ENCODE measurements at places on chromosomes 3 and 15. TPM values are rescaled to one million over a fixed set of nuclear protein-coding genes. Genes with fewer than 3 reads are reported as not detected.
A peak's percentile ranks its signal among the peaks of the same experiment; 100 is the strongest.

MESD gene
- 14.2 TPM for total RNA-seq

SAMD7 gene
- total RNA-seq, result not detected

DNA sequence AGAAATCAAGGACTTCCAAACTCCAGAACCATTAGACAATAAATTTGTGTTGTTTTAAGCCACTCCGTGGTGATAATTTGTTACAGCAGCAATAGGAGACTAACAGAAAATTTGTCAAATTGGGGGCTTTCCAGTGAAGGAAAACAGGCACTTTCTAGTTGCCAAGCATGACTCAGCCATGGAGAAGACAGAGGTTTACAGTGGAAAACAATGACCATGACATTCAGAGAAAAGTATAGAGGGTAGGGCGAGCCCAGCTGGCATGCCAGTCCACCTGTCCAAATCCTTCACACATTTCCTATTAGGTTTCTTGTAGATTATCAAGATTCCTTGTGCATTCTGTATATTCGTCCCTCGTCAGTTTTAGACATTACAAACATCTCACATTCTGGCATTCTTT is 24.9 kb downstream of the SLCO2A1 start:
- DNase-seq, result no peak

- no peak for DNase-seq
These were observed 458.1 kb downstream of the DIPK2A start for GRCh38 chr3:144429719-144430121.

DNA sequence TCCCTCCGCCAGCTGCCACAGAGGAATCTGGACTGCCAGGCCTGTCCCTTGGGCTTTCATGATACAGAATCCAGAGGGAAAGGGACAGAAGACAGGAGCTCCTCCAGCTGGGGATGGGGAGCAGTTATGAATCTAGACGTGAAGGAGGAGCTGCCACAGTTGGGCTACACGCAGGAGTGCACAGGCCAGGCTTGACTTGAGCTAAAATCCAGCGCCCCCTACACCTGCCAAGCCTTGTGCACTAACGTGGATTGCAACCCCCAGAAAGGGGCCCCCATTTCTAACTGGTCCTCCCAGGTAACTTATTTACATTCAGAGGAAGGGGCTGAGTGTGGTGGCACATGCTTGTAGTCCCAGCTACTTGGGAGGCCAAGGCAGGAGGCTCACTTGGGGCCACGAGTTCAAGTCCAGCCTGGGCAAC is 14.3 kb downstream of the KLHL6 start:
- no peak for DNase-seq

DNA sequence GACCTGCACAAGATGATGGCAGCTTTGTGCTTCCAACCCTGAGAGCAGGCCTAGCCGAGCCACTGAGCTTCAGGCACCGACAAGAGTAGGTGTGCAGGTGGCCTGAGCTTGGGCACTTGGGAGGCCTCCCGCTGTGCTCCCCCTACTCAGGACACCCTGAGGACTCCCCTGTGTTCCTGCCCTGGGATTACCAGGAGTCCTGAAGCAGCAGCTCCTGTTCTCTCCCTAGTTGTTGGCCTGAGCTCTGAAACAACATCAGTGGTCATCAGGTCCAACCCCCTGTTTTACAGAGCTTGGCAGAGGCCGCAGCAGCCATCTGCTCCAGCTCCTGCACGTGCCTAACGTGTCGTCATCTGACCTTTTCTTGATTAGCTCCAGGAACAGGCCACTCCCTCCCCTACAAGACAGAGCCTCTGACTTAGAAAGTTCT is 8.0 kb upstream of the MESP2 start:
- no peak for DNase-seq

DNA sequence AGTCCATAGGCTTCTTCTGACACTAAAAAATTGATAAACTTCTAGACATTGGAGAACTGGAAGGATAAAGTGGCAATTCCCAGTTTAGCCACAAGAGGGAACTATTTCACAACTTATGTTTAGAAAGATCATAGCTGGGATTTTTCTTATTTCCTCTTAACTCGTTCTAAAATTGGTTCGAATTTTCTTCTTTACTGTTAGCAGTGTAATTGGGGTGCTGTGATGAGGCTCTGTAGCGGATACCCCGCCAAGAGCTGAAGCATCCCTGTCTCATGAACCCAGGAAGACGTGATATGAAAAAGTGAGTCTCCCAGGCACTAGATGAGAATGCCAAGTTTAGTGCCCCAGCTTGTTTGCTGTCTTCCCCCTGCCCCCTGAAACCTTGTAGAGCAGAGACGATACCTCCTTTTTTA is 85.1 kb downstream of the PDCD6IP start:
- DNase-seq, result peak; percentile 14

DNA sequence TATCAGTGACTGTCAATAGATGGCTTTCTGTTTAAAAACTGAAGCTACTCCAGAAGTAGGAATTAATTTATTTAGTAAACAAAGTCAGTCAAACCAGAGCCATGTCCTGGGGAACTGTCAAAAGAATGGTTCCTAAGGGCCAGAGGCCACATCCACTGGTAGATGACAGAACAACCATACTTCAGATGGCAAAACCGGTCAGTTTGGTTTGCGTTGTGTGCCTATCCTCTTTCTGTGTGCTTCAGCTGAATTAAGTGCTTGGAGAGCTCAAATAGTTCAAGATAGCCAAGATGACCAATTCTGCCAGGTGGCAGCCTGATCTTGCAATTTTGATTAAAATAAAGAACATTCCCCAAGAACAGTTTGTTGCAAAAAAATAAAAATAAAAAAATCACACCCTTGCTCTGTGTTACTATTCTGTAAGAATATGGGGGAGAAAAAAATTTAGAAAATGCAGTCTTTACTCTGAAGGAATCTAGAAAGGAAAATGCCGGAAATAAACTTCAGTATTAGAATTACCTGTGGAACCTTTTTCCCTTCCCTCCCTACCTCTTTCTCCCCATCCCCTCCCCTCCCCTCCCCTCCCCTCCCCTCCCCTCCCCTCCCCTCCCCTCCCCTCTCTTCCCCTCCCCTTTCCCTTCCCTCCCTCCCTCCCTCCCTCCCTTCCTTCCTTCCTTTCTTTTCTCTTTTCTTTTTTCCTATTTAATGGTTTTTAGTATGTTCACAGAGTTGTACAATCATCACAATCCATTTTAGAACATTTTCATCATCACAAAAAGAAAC is 2.5 kb downstream of the MAP3K13 start:
- no peak for DNase-seq

DNA sequence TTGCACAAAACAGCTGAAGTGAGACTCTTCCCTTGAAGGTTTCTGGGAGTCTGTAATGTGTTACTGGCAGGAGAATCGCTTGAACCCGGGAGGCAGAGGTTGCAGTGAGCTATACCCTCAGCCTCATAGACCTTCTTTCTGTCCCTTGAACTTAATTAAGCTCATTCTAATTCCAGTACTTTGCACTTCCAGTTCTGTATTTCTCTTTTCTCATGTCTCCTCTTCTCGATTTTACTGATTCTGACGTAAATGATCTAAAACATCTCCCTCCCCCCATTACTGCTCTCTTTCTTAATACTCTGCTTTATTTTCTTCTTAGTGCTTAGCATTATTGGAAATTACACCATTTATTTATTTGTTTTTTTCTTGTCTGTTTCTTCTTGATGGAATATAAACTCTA is 165.4 kb upstream of the P2RY1 start:
- no peak for DNase-seq

DNA sequence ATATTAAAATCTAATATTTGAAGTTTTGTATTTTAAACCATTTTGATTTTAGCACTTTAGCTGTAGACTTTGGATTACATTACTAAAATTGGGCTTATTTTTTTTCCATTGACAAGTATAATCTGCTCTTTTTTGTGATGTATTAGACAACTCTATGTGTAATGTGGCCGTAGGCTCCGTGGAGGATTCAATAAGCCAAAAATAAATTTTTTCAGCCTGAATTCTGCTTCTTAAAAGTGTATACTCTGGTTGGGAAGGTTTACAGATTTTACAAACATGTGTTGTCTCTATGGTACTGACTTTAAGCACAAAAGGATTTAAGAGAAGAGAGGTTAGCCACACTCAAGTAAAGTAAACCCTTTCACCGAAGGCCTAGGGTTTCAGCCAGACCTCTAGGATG is 110.8 kb downstream of the PLCL2 start:
- no peak for DNase-seq

PLSCR5 gene
- total RNA-seq, result not detected

DNA sequence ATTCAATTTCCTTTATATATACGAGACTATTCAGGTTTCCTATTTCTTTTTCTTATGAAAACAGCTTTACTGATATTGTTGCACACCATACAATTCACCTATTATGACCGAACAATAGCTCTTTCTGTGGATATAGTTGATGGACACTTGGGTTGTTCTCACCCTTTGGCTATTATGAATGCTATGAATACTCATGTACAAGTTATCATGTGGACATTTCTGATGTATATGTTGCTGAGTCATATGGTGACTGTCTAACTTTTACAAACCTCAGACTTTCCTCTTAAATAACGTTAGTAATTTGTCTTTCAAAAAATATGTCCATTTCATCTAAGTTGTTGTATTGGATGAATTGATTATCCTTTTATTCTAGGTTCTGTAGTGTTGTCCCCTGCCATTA is 15.7 kb upstream of the USF3 start:
- no peak for DNase-seq

DNA sequence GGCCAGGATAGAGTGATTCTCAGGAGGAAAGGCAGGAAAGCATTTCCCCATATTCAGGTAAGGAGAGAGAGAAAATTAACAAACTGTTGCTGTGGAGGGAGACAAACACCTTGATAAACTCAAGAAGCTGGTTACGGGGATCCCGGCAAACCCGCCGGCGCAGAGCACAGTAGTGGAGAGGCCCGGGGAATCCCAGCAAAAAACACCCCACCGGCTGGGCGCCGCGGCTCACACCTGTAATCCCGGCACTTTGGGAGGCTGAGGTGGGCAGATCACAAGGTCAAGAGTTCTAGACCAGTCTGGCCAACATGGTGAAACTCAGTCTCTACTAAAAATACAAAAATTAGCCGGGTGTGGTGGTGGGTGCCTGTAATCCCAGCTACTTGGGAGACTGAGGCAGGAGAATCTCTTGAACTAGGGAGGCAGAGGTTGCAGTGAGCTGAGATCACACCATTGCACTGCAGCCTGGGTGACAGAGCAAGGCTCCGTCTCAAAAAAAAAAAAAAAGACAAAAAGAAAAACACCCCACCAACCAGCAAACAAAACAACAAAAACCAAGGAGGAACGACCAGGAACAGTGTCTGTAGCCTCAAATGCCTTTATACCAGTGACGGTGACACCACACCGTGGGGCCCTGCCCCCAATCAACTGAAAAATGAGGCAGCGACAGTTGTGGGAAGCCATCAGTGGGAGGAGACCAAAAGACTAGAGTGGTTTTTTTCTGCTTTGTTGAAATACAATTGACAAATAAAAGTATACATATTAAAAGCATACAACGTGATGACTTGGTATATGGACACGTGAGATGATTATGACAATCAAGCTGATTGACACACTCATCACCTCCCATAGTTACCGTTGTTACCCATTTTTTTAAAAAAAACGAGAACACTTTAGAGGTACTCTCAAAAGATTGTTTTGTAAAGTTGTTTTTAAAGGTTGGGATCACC is 40.2 kb upstream of the IDH2 start:
- DNase-seq, result no peak

- no peak for DNase-seq
These were observed 38.9 kb upstream of the NECTIN3 start for GRCh38 chr3:111032677-111033076.

DNA sequence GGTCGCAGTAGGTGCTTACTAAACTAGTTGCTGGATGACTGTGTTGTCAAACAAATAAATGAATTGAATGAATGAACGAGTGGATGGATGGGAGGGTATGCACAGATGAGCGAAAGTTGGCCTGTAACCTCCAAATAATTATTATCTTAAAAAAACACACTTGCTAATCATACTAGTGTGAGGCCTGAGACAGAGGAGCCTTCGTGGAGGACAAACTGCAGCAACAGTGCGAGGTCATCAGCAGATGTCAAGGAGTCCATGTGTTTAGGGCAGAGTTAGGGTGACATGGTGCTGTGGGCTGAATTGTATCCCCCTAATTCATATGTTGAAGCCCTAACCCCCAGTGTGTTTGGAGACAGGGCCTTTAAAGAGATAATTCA is 24.4 kb downstream of the CORO2B start:
- DNase-seq, result no peak

- DNase-seq, result no peak
These were observed 38.1 kb downstream of the IL1RAP start for GRCh38 chr3:190552021-190552420.

SCN5A gene
- 0.17 TPM for total RNA-seq

DNA sequence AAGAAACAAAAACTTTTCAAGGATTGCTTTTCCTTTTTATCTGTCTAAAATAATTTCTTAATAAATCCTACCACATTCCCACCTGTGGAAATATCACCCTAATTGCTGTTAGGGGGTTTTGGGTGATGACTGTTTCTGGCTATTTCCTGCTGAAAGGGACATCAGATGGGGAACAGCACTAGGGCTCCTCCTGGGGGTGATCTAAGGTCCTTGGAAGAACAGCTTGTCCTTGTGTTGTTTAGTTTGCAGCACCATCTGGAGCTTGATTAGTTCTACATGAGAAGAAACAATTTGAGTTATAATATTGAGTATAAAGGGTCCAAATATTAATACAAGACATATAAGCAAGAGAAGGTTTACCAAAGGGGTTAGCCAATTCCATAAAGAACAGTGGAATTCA is 18.7 kb downstream of the OR5H15 start:
- no peak for DNase-seq

GRCh38 chr3:65303431-65303830 is 615.6 kb upstream of the ADAMTS9 start:
- DNase-seq, result no peak

SLC24A5 gene
- not detected for total RNA-seq

GRCh38 chr15:99911816-99912215 is 178.6 kb upstream of the LYSMD4 start:
- DNase-seq, result no peak

DNA sequence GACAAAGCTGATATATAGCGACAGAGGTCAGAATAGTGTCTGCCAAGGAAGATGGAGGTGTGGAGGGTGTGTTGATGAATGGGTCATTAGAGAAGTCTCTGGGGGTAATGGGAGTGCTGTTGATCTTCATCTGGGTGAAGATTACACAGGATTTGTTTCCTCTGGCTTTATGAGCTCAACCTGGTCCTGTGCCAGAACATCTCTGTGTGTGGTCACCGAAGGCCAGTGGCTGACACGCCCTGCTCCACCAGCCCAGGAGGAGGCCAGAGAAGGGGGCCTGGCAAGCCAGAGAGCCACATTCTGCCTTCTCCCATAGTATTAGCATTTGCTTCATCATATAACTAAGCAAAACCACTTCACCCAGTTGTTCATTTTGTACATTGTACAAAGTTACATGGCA is 121.1 kb downstream of the ZNF621 start:
- peak; percentile 48 for DNase-seq

DNA sequence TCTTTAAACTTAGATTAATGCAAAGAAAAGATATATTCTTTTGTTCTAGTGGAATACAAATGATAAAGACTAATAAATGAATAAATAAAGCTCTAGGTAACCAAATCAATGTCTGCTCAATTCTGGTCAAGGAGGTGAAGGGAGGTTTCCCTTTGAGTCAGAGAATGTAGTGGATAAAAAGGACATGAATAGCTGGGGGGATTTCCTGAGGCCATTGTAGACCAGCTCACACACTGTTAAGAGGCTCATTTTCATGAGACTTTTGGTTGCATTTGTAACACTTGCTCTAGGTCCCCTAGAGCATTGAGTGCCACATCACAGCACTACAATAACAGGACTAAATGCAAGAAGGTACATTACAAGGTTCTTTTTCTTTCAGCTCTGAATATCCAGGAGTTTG is 170.7 kb downstream of the TIGIT start:
- DNase-seq, result no peak
